ENCODE measurements at places on chromosomes 12 and 14. TPM values are rescaled to one million over a fixed set of nuclear protein-coding genes. Genes with fewer than 3 reads are reported as not detected.

DNA sequence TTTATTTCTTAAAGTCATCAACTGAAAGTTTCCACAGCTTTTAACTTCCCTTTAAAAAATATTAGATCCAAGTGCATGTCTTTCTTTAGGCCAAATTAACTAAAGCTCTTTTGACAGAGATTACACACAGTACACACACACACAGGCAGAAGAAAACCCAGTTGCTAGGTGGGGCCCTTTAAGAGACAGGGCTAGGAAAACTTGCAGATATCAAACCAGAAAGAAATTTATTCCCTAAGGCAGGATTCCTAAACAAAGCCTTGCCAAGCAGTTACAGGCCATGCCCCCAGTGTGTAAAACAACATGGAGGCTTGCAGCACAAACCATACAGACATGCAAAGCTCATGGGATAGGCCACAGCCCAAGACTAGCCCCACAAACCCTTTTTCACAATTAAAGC is 123.4 kb downstream of the FSCB start:
- no peaks in the 10 kb centered on the region for H3K4me1 ChIP-seq
- H3K36me3 ChIP-seq = no peaks in the 10 kb centered on the region
- no peak for DNase-seq
- H3K4me3 ChIP-seq = no peak overlapping the region
- no peaks in the 10 kb centered on the region for H3K27me3 ChIP-seq

DNA sequence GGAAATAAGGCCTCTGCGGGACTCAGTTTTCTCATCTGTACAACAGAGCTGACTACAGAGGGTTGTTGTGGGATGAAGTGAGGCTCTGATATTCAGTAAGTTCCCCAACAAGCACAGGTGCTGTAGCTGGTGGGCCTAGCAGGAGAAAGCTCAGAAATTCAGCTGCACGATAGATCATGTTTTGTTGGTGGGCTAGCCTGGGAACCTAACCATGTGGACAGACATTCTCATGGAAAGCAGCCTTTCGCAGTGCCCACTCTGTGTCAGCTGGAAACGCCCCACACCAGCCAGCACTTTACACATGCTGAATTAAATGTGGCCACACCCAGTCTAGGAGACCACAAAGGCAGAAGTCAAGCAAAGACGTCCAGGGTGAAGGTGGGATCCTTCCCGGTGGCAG is 16.1 kb downstream of the PITPNM2 start:
- peak overlapping the region; percentile 76 for H3K27ac ChIP-seq
- no peaks in the 10 kb centered on the region for H3K36me3 ChIP-seq
- peaks cover 35% of the 10 kb centered on the region for H3K4me1 ChIP-seq
- no peak overlapping the region for H3K4me3 ChIP-seq

DNA sequence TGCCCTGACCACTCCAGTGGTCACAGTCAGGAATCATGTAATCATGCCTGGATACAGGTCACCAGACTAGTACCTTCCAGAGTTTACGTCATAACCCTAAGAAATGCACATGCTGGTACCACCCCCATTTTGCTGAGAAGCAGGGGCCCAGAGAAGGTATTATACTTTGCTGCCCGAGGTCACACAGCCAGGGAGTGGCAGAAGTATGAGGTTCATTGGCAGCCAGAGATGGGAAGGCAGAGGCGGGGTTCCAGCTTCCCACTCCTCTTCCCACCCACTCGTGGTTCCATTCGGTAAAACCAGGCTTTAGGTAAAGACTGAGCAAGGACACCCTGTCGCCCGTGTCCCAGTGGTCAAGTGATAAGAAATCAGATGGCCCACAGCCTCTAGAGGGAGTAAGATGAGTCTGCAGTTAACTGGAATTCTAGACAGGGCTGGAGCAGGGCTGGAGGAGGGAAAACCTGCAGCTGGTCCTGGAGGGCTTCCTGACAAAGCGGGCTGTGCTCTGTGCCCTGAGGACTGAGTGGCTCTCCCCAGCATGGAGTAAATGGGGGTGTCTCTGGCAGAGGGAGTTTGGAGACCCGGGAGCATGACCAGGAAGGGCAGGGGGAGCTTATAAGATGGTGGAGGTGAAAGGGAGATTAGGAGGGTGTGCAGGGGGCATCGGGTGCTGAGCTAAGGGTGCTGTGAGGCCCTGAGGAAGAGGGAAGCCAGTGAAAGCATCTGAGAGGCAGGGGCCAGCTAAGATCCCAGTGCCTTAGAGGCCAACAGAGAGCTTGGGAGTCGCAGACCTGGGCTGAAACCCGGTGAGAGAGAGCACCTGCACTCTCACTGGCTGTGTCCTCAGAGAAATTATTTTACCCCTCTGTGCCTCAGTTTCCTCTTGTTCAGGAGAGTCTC is 5.7 kb downstream of the FAM222A start:
- no peak for DNase-seq
- H3K4me3 ChIP-seq = no peak overlapping the region
- no peaks in the 10 kb centered on the region for H3K27me3 ChIP-seq
- H3K36me3 ChIP-seq = no peaks in the 10 kb centered on the region
- H3K27ac ChIP-seq = no peak overlapping the region

DNA sequence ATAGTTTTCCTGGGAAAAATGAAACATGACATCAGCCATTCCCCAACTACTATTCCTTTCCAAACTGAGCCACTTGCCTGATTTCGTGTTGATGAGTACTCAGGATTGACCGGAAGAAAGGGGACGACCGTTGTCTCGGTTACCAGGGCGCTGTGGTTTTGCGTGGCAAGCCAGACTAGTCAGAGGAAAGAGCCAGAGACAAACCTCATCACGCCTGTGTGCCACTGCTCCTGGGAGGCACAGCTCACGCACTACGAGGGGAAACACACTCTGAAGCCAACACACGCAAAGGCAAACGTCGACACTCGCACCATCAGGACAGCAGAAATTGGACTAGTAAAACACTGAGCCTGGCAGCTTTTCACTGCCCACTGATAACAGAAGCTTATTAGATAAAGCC is 35.0 kb downstream of the GIT2 start:
- peaks cover 94% of the 10 kb centered on the region for H3K36me3 ChIP-seq
- H3K27me3 ChIP-seq = no peaks in the 10 kb centered on the region
- no peak overlapping the region for H3K4me3 ChIP-seq
- H3K27ac ChIP-seq = no peak overlapping the region
- no peak for DNase-seq

DNA sequence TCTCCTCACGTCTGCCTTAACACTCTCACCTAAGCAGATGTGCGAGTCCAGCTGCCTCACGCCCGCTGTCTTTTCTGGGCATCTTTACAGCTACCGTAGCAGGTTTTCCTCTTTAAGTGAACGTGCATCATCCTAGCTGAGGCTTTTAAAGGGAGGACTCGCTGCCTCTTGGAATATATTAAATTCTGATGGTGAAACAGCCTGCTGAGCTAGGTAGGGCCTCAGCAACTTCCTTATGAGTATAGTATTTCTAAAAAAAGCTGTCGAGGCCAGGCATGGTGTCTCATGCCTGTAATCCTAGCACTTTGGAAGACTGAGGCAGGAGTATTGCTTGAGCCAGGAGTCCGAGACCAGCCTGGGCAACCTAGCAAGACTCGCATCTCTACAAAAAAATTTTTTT is 32.2 kb downstream of the TESC start:
- no peaks in the 10 kb centered on the region for H3K36me3 ChIP-seq
- no peak for DNase-seq
- peaks cover 14% of the 10 kb centered on the region for H3K4me1 ChIP-seq
- H3K4me3 ChIP-seq = no peak overlapping the region
- no peak overlapping the region for H3K27ac ChIP-seq
- H3K27me3 ChIP-seq = no peaks in the 10 kb centered on the region

- no peak overlapping the region for H3K27ac ChIP-seq
- no peaks in the 10 kb centered on the region for H3K36me3 ChIP-seq
- H3K27me3 ChIP-seq = no peaks in the 10 kb centered on the region
- H3K4me1 ChIP-seq = no peaks in the 10 kb centered on the region
- no peak for DNase-seq
- no peak overlapping the region for H3K4me3 ChIP-seq
Measured at GRCh38 chr12:75271576-75271975, 58.5 kb downstream of the CAPS2 start.

- H3K27me3 ChIP-seq = no peaks in the 10 kb centered on the region
- DNase-seq = no peak
- H3K27ac ChIP-seq = no peak overlapping the region
- H3K4me3 ChIP-seq = no peak overlapping the region
- H3K36me3 ChIP-seq = no peaks in the 10 kb centered on the region
Measured at GRCh38 chr14:69581316-69581935, 6.8 kb upstream of the CCDC177 start.

- no peak overlapping the region for H3K4me3 ChIP-seq
- no peak for DNase-seq
- peaks cover 38% of the 10 kb centered on the region for H3K36me3 ChIP-seq
- H3K27ac ChIP-seq = no peak overlapping the region
Measured at GRCh38 chr14:67586369-67586768, 13.7 kb downstream of the PIGH start.

Gene ITFG2
- total RNA-seq = 34.7 TPM

Gene PDZRN4
- total RNA-seq = 0.61 TPM

Gene SPIC
- total RNA-seq = not detected

Gene STXBP6
- total RNA-seq = 26.2 TPM

All from upper lobe of left lung (tissue), 6 donors.